ENCODE measurements at places on chromosomes 1 and 21.

- DNase-seq = no peak
Measured at GRCh38 chr1:8274352-8274751, 43.6 kb upstream of the SLC45A1 start.

DNA sequence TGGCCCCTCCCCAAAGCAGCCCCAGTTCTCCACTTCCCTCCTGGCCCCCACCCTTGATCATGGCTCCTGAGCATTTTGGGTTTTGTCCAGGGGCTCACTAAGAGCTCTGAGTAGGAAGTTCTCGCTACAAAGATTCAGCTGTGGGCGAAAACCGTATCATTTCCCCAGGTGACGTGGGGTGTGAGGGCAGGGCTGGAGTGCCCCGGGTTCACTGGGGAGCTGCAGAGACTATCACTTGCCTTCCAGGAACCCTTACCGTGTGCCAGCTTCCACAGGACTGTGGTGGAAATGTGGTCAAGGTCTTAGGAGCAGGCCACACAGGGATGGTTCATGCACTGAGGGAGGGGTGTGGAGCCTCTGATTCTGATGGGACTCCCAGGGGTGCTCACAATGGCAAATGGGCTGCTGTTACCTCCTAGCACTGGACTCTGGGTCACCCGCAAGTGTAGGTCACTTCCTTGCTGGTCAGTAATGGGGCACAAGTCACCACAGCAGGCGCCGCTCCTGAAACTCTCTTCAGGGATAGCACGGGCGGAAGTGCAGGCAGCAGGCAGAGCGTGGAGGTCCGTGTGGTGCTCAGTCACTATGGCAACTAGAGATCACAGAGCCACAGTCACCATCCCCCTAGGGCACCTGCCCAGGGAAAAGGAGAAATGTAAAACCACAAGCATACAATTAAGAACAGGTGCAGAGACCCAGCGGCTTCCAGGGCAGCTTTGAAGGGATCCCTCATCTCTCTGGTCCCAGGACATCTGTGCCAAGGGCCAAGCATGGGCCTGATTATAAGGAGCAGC is 35.4 kb downstream of the RSPH1 start:
- no peak for DNase-seq

DNA sequence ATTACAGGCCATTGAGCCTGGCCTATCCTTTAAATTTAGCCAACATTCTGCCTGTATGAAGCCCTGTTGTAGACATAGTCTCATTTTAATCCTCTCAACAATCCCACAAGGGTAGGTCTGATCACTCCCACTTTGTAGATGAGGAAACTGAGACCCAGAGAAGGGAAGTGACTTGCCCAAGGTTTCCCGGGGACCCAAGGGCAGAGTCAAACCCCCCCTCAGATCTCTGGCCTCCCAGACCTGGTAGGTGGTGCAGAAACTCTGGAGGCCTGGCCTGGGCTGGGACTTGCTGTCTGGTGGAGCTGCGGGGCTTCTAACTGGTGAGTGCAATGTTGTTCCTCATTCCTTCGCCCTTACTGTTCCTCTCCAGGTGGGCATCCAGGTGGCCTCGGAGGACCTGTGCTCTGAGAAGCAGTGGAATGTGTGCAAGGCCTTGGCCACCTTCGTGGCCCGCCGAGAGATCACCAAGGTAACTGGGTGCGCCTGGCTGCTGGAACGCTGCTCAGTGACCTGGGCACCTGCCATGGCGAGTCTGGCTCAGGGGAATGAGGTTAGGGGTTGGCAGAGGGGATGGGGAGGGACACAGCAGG is 29.7 kb downstream of the FAM151A start:
- no peak for DNase-seq

DNA sequence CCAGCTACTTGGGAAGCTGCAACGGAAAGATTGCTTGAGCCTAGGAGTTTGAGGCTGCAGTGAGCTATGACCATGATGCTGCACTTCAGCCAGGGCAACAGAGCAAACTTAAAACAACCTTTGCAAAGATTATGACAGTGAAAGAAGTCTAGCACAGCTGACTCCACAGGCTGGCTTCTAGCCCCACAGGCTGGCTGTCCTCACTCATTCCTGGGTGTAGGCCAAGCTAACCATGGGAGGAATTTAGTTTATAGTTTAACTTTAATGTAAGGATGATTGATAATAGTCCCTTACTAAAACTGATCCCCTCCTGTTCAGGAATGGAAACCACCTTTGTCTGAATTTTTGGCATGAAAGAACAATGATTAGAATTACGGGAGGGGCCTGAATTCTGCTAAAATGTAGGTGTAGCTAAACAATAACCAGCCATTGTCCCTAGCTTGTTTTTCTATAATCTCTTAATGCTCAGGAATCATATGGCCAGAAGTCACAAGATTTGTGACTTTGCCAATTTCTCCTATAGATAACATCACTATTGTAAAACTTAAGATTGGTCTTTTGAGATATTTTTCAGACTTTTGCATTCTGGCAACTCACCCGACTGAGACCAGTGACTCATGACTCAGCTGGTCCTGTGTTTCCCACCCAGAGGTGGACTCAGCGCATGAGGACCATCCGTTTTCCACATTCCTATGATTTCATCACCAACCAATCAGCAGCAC is 28.1 kb upstream of the SGIP1 start:
- no peak for DNase-seq

- no peak for DNase-seq
Measured at GRCh38 chr1:36182734-36183133, 26.8 kb downstream of the MAP7D1 start.

DNA sequence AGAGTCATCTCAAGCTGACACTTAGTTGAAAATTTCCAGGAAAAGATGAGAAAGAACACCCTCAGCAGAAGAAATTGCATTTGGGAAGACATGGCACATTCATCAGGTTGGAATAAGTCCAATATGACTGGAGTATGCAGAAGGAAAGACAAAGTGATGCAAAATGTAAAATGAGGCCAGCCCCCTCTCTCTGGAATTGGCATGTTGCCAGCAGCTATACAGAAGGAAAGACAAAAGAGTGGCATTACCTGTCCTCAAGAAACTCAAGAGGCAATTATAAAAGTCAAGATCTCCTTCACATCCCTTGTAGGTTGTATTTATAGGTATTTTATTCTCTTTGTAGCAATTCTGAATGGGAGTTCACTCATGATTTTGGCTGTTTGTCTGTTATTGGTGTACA is 426.3 kb downstream of the AGBL4 start:
- no peak for DNase-seq

- no peak for DNase-seq
Measured at GRCh38 chr1:238558156-238558555, 667.4 kb upstream of the ZP4 start.

- no peak for DNase-seq
Measured at GRCh38 chr1:3759796-3760195, 7.5 kb downstream of the CCDC27 start.

- DNase-seq = no peak
Measured at GRCh38 chr1:221635305-221635704, 106.6 kb downstream of the DUSP10 start.

- no peak for DNase-seq
Measured at GRCh38 chr21:44987301-44987885, 47.6 kb downstream of the SLX9 start.

DNA sequence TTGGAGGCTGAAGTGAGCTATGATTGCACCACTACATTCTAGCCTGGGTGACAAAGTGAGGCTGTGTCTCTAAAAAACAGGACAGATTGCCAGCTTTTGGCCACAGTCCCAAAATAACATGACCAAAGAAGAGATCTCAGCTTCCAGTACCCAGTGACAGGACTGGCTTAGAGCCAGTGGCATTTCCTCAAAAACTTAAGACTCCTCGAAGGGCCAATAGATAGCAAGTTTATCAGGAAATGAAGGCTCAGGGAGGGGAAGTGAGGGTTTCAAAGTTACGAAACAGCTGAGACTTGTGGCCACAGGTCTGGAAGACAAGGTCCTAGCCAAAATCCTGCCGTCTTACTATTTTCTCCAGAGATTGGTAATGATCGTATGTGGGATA is 6.3 kb upstream of the TMEM39B start:
- no peak for DNase-seq

DNA sequence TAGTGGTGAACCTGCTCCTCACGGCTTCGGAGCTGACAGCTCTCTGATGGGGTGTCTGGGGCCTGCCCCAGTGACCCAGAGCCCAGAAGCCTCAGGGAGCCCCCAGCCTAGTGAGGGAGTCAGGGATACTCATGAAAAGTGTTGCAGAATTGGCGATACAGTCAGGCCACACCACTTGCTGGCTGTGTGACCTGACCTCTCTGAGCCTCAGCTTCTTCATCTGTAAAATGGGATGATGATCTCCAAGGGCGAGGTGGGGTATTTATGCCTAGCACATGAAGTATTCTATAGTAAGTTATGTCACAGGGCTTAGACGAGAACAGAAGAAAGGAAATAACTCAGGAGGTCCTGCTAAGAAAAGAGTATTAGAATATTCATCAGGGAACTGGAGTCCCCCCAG is 1.6 kb downstream of the TMEM51 start:
- DNase-seq = no peak

DNA sequence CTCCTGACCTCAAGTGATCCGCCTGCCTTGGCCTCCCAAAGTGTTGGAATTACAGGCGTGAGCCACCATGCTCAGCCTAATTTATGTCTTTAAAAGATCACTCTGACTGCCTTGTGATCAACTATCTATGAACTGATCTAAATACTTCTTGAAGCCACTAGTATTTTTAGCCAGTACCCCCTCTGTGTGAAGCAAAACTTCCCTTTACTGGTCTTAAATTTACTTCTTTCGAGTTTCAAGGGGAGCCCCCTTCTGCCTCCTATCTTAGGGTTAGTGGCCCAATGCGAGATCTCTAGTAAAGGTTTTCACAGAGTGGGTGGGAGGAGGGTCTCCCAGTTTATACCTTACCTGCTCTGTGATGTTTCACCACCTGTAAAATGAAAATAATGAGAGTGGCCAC is 66.1 kb upstream of the RPL11 start:
- DNase-seq = no peak

GRCh38 chr1:154174654-154175053 is 17.2 kb downstream of the TPM3 start:
- no peak for DNase-seq

DNA sequence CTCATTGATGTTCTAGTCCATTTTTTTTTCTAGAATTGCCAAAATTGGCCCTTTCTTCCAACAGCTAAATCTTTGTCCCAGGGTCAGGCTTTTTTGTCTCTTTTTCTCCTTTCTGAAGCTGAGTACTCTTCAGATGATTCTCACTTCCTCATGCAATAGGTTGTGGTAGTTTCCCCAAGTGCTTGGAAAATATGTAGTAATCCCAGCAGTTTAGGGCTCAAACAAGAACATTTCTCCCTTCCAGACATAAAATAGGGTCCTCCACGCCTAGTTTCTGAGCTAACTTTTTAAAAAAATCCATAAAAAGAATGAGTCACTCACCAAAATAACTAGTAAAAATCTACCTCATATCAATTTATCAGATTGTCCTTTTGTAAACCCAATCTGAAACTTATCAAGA is 10.0 kb upstream of the MCOLN3 start:
- DNase-seq = no peak

- DNase-seq = no peak
Measured at GRCh38 chr1:47938520-47938919, 58.7 kb downstream of the TRABD2B start.

- DNase-seq = no peak
Measured at GRCh38 chr1:92585831-92586230, 99.1 kb upstream of the GFI1 start.

- DNase-seq = no peak
Measured at GRCh38 chr1:10701145-10701544, 95.3 kb downstream of the CASZ1 start.

GRCh38 chr1:155499953-155500639 is 62.5 kb downstream of the ASH1L start:
- DNase-seq = no peak

- DNase-seq = no peak
Measured at GRCh38 chr1:22739648-22740385, 29.2 kb downstream of the EPHB2 start.

- DNase-seq = no peak
Measured at GRCh38 chr1:214377886-214378285, 96.9 kb downstream of the SMYD2 start.

GRCh38 chr1:96703186-96703585 is 18.4 kb upstream of the PTBP2 start:
- DNase-seq = no peak

GRCh38 chr1:59699227-59699847 is 115.4 kb upstream of the HOOK1 start:
- no peak for DNase-seq

DNA sequence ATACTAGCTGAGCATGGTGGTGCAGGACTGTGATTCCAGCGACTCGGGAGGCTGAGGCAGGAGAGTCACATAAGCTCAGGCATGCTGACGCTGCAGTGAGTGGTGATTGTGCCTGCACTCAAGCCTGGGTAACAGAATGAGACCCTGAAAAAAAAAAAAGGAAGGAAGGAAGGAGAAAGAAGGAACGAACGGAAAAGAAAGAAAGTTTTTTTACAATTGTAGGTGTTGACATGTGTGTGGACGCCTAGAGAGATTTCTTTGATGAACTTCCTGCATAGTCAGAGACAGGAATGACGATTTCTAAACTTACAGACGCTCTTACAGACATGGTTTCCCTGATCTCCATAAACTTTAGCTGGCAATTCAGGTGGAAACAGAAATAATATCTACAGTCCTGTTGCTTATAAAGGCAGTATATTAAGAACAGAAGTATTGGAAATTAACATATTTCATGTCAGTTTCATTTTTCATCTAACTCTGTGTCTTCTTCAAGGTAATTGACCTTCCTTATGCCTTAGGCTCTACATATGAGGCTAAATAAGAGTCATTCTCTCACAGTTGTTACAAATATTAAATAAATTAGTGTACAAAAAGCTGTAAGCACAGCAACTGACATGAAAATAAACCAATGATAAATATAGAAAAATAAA is 4.1 kb downstream of the SAMSN1 start:
- DNase-seq = no peak

- no peak for DNase-seq
Measured at GRCh38 chr1:62593825-62594394, 3.4 kb upstream of the ANGPTL3 start.

All from stimulated activated CD4-positive, alpha-beta T cell treated with anti-CD3 and anti-CD28 coated beads, Interleukin-15, amount 100 ng/mL, for 1 hour (primary cell).